Suppressor macrophage treated with lipopolysaccharide for 4 hours (primary cell): ENCODE measurements at places on chromosomes 11 and 22.

- DNase-seq, result no peak
Observed at GRCh38 chr11:131299598-131300438, 70.6 kb upstream of the NTM start.

- no peak for DNase-seq
Observed at GRCh38 chr11:35822815-35823495, 120.9 kb upstream of the LDLRAD3 start.

GRCh38 chr11:118911880-118912741 lies 13.6 kb downstream of the BCL9L start:
- DNase-seq, result peak; percentile 81

- no peak for DNase-seq
Observed at GRCh38 chr11:73342633-73343032, 33.6 kb upstream of the RELT start.

GRCh38 chr11:83006877-83007330 lies 64.8 kb downstream of the RAB30 start:
- DNase-seq, result peak; percentile 9

DNA sequence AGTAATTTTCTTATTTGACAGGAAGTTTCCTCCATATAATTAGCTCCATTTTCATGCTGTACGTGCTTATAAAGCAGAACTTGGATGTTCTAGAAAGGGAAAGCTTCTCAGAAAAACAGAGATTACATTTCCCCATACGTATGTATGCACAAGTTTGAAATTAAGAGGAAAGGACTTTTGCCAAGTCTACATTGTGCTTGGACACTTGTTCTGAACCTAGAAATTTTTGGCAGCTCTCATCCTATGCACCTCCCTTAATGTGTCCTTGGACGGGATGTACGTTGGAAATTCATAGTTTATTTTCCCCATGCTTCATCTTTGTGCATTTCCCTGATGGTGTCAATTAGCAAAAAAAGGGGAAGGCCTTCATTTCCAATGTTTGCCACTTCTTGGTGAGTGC lies 322.7 kb downstream of the BLID start:
- DNase-seq, result peak; percentile 2

GRCh38 chr11:61589961-61590360 lies 9.1 kb upstream of the SYT7 start:
- no peak for DNase-seq

GRCh38 chr22:45686004-45686403 lies 14.4 kb downstream of the ATXN10 start:
- no peak for DNase-seq

- no peak for DNase-seq
Observed at GRCh38 chr11:105609341-105609781, 512 bp upstream of the GRIA4 start.

- DNase-seq, result no peak
Observed at GRCh38 chr22:37647928-37648327, 8.5 kb downstream of the SH3BP1 start.

- DNase-seq, result no peak
Observed at GRCh38 chr11:8287703-8288102, 24.0 kb upstream of the LMO1 start.

GRCh38 chr22:45970705-45971407 lies 6.1 kb downstream of the WNT7B start:
- DNase-seq, result no peak

- no peak for DNase-seq
Observed at GRCh38 chr11:77522215-77522614, 48.3 kb upstream of the PAK1 start.

GRCh38 chr11:112196519-112197087 lies 21.3 kb downstream of the BCO2 start:
- no peak for DNase-seq

DNA sequence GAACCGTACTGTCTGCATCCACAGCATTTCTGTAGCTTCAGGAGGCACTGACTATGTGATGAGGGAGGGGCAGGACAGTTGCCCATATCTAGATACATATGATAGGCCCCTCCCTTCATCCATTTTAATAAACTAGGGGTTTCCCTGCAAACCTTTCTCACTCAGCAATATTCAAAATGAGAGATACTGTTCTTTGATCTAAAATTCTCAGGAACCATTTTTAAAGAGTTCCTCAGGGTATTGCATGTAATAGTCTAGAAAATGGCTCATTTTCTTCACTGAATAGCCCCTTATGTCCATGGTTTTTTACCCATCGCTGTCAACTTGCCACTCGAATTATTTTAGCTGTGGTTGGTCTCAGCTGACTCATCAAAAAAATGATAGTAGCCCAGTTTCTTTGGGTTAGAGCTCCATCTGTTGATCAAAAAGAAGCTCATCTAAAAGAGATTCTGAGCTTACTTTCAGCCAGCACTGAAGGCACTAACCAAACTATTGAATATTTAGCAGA lies 37.0 kb upstream of the DNAJB7 start:
- peak; percentile 70 for DNase-seq

GRCh38 chr22:25077964-25078363 lies 121.7 kb upstream of the CRYBB3 start:
- no peak for DNase-seq

DNA sequence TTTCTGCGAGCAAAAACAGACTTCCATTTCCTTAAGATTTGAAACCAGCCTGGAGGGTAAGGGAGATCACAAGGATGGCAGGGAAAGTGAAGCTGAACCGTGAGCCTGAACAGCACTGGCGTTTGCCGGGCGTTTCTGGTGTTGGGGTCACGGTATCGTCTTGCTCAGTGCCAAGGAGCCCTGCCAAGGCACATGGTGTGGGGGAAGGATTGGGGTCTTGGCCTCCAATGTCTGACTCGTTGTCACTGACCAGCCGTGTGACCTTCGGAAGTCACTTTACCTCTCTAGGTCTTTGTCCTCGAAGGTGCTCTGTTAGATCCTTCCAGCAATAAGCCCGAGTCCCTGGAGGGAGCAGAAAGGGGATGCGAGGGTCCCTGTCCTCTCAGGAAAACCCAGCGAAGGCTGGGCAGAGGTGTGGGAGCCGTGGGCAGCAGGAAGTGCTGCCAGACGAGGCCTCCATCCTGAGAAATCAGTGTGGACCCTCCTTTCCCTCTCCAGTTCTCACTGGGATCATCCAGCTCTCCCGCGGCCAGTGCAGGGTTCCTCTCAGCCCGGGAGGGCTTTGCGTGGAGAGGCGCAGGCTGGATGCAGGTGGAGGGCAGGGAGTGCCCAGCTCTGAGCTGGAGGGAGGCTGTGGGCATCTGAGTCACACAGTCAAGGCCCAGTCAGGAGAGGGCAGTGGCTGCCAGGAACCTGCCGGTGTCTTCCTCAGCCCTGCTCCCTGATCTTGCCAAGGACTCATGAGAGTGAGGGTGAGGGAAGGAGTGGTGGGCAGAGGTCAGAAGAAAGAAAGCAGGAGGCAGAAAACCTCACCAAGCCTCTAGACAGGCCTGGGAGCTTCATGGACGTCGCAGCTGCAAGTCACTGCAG lies 18.9 kb downstream of the TOM1 start:
- no peak for DNase-seq

- DNase-seq, result peak; percentile 34
Observed at GRCh38 chr11:72525466-72525865, 91.1 kb upstream of the CLPB start.

- DNase-seq, result no peak
Observed at GRCh38 chr11:44307340-44308099, 2.4 kb downstream of the ALX4 start.

DNA sequence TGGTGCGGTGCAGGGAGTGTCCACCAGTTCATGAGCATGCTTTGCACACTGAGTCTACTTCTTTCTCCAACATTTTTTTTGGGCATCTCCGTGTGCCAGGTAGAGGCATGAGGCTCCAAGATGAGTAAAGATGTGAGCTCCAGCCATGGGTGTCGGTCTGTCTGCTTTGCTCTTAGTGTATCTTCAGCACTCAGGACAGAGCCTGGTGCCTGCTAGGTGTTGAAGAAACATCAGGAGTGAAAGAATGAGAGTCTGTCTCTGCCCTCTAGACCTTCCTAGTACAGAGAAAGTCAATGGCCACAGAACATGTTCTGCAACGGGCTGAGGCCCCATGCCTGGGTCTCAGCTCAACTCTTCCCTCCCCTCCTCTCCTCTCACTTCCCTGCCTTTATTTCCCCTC lies 486.5 kb downstream of the TBC1D22A start:
- DNase-seq, result no peak

DNA sequence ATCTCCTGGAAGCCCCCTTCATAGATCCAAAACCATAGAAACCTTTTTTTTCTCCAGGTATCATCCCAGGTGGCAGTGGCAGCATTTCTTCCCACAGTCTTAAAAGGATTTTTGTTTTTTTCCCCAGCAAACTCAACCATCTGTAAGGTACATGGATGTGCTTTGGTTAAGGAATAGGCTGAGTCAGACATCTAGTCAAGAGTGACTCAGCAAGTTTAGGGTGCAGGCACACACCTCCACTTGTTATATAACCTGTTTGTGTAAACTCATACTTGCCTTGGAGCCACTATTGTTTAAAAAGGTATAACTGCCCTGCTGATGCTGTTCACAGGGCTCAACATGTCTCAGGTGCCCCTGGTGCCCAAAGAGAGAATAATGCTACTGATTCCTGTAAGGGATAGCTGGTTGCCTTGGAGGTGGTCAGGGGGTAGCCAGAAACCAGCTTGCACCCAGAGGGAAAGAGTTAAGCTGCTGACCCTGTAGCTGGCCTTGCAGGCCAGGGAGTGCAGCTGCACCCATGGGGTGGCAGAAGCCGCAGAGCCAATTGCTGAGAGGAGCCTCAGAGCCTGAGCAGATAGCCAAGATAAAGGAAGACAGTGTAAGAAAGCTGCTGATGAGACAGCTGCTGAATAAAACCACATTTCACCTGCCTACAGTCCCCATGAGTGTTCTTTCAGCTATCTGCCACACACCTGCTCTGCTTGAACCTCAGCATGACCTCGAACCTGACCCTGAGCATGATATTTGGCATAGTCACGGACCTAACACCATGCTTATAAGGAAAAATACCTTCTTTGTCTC lies 1726.1 kb upstream of the RAG2 start:
- no peak for DNase-seq

GRCh38 chr22:34973926-34974325 lies 92.0 kb upstream of the ISX start:
- no peak for DNase-seq

- peak; percentile 45 for DNase-seq
Observed at GRCh38 chr22:40855979-40856512, 393 bp downstream of the ST13 start.

- DNase-seq, result no peak
Observed at GRCh38 chr22:25752615-25753214, 10.7 kb downstream of the MYO18B start.

DNA sequence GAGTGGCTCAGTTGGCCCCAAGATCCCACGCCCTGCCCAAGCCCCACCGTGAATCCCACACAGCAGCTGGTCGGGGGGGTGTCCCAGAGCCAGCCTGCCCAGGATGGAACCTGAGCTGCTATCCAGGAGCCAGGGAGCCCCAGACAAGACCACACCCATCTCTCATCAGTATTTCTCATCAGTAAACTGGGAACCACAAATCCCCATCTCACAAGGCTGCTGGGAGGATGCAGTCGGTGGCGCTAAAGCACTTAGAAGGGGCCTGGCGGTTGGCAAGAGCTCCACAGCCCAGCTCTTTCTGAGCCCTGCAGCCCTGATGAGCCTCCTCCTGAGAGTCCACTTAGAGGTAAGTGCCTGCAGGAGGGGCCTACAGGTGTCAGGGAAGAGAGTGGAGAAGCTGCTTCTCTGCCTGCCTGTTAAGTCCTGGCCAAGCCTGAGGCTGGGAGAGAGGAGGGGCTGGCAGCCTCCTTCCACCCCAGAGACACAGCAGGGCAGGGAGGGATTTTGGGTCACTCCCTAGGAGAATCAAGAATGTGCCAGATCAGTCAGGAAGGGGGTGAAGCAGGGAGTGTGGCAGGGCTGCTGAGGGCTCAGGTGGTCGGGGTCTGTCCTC lies 6.1 kb downstream of the FADS3 start:
- no peak for DNase-seq

GRCh38 chr22:28949788-28950187 lies 66.4 kb downstream of the ZNRF3 start:
- DNase-seq, result no peak

DNA sequence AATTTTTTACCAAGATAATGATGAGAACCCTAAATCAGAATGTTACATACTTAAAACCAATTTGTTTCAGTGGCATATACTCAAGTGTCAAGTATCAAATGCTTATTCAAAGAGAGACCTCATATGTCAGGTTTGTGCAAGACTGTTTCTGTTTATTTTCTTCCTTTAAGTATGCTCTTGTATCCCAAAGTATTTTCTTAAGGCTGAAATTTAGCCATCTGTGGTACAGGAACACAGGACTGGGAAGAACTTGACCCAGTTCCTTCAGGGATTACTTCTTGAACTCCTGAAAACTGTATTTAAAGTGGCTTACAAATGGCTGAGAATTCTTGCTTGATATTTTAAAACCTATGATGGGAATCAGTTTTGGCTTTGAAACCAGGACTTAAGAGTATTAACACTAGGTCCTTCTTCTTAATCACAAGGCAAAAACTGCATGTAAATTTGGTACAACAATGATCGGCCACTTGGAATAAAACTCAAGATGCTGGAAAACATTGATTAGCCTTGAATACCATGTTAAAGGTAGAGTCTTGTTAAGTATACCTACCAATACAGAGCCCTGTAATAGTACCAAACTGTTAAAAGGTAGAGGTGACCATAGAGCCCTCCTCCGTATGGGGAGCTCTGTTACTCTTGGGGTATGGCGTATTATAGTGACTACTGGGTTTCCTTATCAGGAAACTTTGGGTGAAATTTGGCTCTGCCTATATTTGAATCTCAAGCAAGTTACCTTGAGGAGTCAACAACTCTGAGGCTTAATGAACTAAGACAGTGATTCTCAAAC lies 95.9 kb downstream of the BLID start:
- DNase-seq, result no peak

DNA sequence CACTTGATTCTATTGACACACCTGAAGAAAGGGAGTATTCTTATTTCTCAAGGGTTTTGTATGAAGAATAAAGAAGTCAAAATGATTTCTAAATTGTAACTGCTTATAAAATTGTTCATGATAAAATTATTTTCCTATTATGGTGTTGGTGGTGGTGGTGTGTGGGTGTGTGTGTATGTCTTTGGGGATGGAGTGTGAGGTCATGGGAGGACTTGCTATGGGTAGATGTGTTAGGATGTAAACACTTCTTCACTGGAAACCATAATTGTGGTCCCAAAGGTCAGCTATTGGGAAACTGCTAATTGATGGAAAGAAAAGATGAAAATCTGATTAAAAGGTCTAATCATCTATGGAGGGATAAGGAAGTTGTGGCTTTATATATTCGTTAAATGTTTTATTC lies 5.1 kb downstream of the TRIM22 start:
- DNase-seq, result no peak

DNA sequence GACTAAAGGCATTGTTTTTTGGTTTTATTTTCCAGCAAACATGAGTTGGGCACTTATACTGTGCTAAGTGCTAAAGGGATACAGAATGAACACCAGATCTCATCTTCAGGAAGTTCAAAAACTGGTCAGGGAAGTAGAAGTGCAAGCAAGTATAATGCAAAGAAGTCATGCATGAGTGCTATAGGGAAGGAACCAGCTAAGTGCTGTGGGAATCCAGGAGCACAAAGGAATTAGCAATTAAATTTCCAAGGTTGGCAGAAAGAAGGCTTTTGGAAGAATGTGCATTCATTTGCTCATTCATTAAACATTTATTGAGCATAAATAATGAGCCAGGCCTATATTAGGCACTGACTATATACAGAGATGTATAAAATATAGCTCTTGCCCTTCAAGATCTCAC lies 143.7 kb upstream of the ARHGAP42 start:
- no peak for DNase-seq

- DNase-seq, result no peak
Observed at GRCh38 chr11:82105331-82105998, 628.2 kb downstream of the FAM181B start.

GRCh38 chr22:30043161-30043560 lies 37.1 kb upstream of the HORMAD2 start:
- DNase-seq, result no peak

GRCh38 chr11:102874852-102875251 lies at the start of gene MMP12:
MMP12 (minus strand) TSS chr11:102874982; CDS start chr11:102874937, 45 bp downstream.
- DNase-seq, result no peak
